ENCODE measurements at places on chromosomes 6 and 20.

GRCh38 chr6:10838794-10839333 is 525 bp upstream of the MAK start:
- DNase-seq, result no peak

GRCh38 chr6:143026696-143027449 is 33.8 kb upstream of the AIG1 start:
- DNase-seq, result no peak

DNA sequence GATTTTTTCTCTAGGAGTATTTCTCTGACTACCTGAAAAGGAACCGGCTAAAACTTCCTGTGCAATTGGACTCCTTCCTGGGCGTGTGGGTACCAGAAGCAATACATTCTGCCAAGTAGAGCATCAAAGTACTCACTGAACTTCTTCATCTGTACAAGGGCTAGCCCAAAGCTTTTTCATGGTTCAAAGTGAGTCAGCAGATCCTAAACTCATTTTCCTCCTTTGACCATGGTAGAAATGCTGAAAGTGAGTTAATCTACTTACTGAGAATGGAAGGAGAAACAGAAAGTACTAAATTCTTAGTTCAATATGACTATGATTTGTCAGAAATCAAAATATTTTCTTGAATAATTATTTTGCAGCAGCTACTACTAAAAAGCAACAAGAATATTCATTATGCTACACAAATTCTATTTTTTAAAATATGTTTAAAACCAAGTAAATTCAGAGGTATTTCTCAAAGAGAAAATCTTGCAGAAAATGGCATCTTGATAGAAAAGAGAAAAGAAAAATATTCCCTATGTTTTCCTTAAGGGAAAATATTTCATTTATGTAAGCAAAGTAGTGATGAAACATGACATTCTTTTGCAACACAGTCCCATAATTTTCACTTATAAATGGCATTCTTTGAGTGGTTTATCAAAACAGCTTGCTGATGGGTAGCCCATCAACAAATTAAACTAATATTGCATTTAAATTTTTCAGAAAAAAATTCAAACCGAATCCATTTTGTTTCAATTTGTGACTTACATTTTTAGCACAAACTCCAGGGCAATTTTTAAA is 3.7 kb upstream of the BEND6 start:
- no peak for DNase-seq

DNA sequence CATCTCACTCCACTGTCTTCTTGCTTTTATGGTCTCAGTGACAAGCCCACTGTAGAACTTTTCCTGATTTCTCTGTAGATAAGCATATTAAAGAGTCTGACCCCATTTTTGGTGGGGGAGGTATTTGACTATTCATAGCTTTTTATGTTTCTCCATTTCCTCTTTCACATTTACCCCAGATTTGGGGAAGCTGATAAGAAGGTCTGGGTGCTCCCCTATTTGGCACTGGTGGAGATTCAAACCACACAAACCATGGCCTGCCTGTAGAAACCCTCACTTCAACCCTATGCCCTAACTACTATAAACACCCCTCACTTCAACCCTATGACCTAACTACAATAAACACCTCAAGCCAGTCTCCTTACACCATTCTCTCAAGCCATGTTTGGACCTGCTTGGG is 196.2 kb upstream of the SYNDIG1 start:
- DNase-seq, result no peak

GRCh38 chr6:111291336-111292259 is 191.4 kb downstream of the REV3L start:
- no peak for DNase-seq

DNA sequence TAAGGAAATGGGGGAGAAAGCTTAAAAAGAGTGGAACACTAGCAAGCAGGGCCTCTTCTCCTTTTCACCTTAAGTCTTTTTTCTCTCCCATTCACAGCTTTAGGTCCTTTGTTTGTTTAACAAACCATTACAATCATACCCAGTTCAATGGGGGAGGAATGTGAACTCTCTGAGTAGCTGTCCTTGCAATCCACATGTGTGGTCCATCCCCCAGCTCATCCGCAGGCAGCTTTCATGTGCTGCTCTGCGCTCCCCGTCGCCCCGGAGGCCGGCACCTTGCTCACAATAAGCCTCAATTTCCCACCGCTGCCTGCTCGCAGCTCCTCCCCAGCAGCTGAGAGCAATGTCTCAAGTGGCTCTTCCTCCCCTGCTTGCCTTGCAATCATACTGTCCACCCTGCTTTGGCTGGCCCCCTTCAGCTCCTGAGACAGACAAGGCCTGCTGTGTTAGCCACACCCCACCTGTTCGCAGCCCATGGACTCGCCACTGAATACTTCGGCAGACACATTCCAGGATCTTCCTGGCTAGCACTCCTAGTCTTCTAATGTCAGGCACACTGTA is 49.1 kb downstream of the PLAGL1 start:
- no peak for DNase-seq

DNA sequence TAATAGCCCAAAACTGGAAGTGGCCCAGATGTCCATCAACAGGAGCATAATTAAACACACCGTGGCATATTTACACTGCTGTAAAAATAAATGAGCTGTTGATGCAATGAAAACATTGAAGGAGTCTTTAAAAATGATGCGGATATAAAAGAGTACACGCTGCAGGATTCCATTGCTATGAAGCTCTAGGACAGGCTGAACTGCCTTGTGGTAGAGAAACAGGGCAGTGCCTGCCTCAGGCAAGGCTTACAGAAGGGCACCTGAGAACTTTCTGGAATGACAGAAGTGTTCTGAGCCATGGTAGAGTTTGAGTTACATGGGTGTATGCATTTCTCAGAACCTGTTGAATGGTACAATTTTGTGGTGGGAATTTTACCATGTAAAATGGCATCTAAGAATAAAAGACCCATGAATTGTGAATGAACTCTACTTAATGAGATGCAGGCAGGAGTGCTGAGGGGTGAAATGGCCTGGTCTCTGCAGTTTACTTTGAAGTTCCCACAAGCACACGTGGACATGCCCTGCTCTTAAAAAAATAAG is 45.3 kb upstream of the RIN2 start:
- no peak for DNase-seq

- no peak for DNase-seq
These were observed 50.5 kb upstream of the ENPP5 start for GRCh38 chr6:46221222-46221793.

DNA sequence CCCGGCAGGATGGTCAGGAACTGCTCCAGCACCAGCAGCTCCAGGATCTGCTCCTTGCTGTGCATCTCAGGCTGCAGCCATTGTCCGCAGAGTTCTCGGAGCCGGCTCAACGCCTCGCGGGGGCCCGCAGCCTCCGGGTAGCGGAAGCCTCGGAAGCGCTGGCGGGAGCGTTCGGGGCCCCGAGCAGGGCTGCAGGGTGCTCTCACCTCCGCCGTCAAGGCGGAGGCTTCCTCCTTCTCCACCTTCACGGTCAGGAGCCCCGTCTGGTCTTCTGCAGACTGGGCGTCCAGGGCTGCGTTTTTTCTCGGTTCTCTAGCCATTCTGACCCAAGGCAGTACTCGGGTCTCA is 434 bp downstream of the ZKSCAN4 start:
- no peak for DNase-seq

- DNase-seq, result no peak
These were observed 22.1 kb downstream of the MRPL14 start for GRCh38 chr6:44105146-44105545.

- no peak for DNase-seq
These were observed 94.5 kb downstream of the SSR1 start for GRCh38 chr6:7218406-7218988.

GRCh38 chr6:38957426-38957825 is 91.2 kb upstream of the GLP1R start:
- no peak for DNase-seq

- DNase-seq, result no peak
These were observed 528.7 kb downstream of the DOK5 start for GRCh38 chr20:55004044-55004443.

DNA sequence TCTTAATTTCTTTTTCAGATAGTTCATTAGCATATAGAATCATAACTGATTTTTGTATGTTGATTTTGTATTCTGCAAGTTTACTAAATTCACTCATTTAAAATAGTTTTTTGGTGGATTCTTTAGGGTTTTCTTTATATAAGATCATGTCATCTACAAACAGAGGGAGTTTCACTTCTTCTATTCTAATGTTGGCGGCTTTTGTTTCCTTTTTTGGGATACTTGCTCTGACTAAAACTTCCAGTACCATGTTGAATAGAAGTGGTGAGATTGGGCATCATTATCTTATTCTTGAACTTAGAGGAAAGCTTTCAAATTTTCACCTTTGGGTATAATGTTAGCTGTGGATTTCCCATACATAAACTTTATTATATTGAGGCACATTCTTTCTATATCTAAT is 296.9 kb downstream of the BCKDHB start:
- DNase-seq, result no peak
